NCI-H1105 treated with DMSO at 0.1 percent for 48 hours (cell line): ENCODE measurements at places on chromosomes 3 and 15.
A peak's percentile ranks its signal among the peaks of the same experiment; 100 is the strongest.

DNA sequence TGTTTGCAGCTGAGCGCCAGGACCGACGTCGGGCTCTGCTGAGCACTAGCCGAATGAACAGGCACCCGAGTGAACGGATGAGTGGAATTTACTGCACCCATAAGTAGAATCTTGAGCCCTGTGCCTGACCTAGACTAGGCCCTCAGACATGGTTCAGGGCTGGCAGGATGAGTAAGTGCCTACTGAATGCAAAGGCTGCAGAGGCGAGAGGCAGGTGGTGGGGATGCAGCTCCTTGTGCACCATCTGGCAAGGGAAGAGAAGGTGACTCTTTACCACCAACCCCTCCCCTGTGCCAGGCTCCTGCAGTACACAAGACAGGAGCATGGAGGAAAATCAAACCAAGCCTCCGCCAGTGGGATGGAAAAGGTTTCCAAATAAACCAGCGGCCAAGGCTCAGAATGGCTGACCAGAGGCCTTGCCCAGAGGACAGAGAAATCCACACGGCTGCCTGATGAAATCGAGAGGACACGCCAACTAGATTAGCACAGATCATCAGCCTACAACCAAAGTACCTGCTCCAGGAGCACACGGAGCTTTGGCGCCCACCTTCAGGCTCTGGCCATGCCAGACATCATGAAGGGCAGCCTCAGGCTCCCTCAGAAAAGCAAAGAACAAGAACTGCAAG is 141.7 kb upstream of the IQSEC1 start:
- DNase-seq: no peak

- no peak for DNase-seq
Measured at GRCh38 chr15:70469651-70470555, 293.5 kb downstream of the UACA start.

GRCh38 chr3:170331143-170331542 is 26.4 kb upstream of the SKIL start:
- DNase-seq: no peak

- DNase-seq: no peak
Measured at GRCh38 chr3:115980709-115981108, 357.4 kb downstream of the GAP43 start.

DNA sequence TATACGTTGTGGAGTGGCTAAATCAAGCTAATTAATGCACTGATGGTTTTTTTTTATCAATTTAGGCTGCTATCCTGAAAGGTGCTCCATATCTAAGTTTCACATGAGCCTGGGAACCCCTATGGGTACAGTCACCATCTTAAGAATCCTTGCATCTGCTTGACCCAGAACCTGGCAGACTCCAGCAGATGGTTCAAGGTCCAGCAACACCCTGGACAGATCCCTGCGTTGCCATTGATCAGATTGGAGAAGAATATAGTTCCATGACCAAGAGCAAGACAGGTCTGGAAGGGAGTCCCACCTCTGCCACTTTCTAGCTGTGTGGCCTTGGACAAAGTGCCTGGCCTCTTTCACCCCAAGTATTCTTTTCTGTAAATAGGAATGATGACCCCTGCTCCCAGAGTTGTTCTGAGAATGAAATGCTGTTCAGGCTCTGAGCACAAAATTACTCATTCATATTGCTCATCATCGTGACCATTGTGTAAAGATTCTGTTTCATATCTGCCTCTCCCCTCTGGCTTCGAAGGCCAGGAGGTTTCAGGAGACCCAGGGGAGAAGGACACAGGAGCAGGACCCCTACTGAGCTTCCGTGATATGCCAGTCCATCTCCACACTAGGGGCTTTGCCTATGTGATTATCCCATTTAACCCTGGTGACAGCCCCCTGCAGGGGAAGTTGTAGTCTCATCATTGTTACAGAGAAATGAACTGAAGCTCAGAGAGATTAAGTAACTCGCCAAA is 30.0 kb upstream of the TSEN2 start:
- DNase-seq: no peak

DNA sequence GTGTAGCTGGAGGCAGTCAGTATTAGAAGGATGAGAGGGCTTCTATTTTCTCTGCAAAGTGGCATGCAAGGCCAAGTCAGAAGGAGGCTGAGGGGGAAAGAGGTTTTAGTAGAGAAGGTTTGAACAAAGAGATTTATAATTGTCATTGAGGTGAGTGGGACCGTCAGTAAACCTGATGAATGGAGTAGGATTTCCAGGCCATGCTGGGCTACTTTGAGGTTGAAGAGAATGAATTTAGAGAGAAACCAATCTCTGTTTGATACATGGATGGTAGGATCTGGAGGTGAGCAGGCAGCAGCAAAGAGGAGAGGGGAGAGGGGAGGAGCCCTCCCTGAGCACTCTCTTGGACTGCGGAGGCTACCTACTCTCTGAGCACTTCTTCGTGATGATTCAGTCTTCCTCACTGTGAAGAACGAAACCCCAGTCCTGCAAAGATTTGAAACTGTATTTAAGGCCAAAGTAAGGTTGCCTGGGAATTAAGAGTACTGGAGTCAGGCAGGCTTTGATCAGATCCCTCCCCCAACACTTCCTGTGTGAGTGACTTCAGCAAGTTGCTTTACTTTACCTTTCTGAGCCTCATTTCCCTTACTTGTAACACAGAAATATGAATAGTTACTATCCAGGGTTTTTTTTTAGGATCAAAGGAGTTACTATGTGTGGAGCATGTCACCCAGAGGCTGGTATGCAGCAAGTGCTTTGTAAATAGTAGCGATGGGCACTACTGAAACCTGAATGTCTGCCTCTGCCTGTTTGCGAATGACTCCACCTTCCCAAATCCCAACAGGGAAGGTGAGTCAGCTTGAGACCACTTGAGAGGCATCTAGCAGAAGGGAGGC is 75.8 kb downstream of the RPL39L start:
- no peak for DNase-seq

GRCh38 chr15:36609793-36610192 is 30.4 kb downstream of the CDIN1 start:
- DNase-seq: no peak

GRCh38 chr3:22700876-22701275 is 502.3 kb upstream of the UBE2E2 start:
- no peak for DNase-seq

DNA sequence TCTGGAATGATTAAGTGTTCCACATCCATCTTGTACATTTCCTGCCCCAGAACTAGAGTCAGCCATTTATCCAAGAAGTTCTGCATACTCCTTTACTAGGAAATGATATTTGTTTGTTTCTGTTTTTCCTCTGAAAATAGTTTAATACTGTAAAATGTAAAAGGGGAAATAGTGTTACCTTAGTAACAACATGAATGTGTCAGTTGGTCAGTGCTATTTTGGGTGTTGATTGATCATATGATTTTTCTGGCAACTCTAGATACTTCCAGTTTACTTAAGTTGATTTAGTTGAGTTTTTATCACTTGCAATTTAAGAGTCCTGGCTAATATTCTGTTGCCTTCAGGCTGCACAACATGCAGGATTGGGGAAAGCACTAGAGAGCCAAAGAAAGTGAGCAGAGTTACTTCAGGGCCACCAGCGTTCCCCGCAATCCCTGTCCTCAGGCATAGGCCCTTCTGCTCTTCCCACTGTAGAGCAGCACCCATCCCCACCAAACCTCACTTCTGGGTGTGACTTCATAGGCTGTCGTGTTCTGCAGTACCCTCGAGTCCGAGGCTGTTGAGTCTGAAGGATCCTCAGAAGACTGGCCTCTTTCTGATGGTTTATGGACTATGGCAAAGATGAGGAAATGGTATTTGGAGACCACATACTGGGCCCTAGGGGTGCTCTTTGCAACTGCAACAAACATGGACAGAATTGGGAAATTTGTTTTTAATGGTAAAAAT is 69.0 kb downstream of the CHD2 start:
- no peak for DNase-seq

GRCh38 chr3:187679638-187680396 is 9.6 kb upstream of the SST start:
- DNase-seq: peak; percentile 85

DNA sequence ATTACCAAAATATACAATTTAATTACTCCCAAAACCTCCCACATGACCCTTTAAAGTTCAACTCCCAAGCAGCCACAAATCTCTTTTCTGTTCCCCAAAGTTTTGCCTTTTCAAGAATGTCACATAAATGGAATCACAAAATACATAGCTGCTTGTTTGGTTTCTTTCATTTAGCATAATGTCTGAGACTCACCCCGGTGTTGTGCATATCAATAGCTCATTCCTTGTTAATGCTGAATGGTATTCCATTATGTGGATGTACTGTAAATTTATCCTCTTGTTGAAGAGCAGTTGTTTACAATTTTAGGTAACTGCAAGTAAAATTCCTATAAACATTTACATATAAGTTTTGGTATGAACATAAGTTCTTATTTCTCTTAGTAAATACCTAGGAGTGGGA is 15.5 kb downstream of the NAA50 start:
- no peak for DNase-seq
